ENCODE measurements at places on chromosomes 5 and 9. TPM values are rescaled to one million over a fixed set of nuclear protein-coding genes. Genes with fewer than 3 reads are reported as not detected.

Gene HTR4
- not detected for polyA plus RNA-seq

- DNase-seq, result no peak
These were observed 13.1 kb downstream of the CEMIP2 start for GRCh38 chr9:71755230-71755629.

GRCh38 chr5:60382716-60383115 is 317.2 kb downstream of the DEPDC1B start:
- peak; percentile 47 for DNase-seq

DNA sequence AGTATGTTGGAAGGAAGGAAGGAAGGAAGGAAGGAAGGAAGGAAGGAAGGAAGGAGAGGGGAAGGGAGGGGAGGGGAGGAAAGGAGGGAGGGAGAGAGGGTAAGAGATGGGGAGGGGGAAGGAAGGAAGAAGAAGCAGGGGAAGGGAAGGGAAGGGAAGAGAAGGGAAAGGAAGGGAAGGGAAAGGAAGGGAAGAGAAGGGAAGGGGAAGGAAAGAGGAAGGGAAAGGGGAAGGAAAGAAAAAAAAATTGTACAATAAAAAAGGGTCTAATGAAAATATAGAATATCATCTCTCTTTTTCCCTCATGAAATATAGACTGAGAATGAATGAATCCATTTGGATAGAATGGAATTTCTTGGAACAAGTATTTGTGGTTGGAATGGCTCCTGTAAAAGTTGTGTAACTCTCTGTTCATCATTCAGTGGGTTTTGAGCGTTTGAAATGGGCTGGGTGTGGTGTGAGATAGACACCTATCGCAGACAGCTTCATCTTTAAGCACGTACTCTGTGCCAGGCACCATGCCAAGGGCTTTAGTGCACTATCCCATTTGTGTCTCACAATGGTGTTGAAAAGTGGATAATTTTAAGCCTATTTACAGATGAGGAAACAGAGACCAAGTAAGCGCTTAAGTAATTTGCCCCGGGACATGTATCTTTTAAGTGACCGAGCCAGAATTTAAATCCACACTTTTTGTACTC is 11.6 kb upstream of the PAPPA start:
- DNase-seq, result no peak

- no peak for DNase-seq
These were observed 614.7 kb downstream of the PRELID2 start for GRCh38 chr5:145220481-145220880.

DNA sequence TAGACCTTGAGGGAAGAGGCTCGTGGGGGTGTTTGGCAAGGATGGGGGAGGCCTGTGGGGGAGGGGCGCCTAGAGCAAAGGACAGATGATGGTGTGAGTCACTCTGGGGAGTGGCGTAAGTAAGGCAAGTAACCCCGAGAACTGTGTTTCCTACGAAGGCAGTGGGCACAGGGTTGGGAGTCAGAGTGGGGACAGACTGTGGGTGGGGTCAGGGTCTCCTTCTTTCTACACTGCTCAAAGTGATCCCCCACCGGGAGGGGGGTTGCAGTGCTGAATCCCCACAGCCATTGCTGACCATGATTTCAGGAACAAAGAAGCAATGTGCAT is 136.8 kb downstream of the TENT4A start:
- DNase-seq, result no peak

Data from left kidney (tissue), 8 donors.